ENCODE measurements at places on chromosomes 16 and 17.
A peak's percentile ranks its signal among the peaks of the same experiment; 100 is the strongest.

GRCh38 chr16:67528222-67528869 is at the start of gene RIPOR1:
TSS of gene RIPOR1 (plus strand) at chr16:67528829. CDS start at chr16:67538447, 9,618 bp downstream.
- peaks cover 20% of the 10 kb centered on the region for H3K27me3 ChIP-seq
- peak; percentile 34 for DNase-seq
- H3K27ac ChIP-seq: no peak within 1 kb of the TSS
- H3K36me3 ChIP-seq: no peaks in the 10 kb centered on the region
- H3K4me1 ChIP-seq: peaks cover 14% of the 10 kb centered on the region
- peak within 1 kb of the TSS; percentile 68 for H3K4me3 ChIP-seq

DNA sequence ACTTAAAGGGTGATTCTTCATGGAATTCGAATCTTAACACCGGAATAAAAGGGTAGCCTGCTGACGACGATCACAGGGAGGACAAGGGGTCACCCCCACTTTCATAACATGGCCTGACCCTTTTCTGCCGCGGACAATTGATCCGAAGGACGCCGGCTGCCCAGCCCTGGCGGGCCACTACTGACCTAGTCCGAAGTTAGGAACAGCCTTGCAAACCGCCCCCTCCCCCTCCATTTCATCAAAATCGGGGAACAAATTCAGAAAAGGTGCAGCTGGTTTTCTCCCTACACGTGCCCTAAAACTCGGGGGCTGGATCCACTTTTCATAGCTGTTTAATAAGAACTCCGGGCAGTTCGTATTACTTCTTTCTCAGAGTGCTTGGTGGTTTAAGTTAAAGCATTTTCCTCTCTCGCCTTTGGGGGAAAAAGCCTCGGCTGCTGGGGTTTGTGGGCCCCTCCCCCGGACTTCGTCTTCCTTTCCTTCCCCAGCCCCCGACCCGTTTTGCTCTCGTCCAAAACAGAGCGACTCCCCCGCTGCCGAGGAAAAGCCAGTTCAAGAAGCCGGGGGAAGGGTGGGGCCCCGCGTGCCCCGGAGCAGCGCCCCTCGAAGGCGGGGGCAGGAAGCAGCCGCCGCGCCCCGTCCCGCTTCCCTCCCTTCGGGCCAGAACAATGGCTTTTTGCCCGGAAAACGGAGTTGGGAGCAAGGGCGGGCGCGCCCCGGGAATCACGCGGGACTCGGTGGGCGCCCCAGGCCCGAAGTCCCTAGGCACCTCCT is 641 bp upstream of the CBX2 start:
- peak; percentile 41 for DNase-seq
- no peaks in the 10 kb centered on the region for H3K36me3 ChIP-seq
- H3K27me3 ChIP-seq: peaks cover 64% of the 10 kb centered on the region
- no peak overlapping the region for H3K27ac ChIP-seq

- no peaks in the 10 kb centered on the region for H3K27me3 ChIP-seq
- peaks cover 13% of the 10 kb centered on the region for H3K4me1 ChIP-seq
- H3K36me3 ChIP-seq: no peaks in the 10 kb centered on the region
- H3K27ac ChIP-seq: no peak overlapping the region
- H3K4me3 ChIP-seq: no peak overlapping the region
Measured at GRCh38 chr16:70691223-70692129, 5.6 kb upstream of the MTSS2 start.

- H3K4me1 ChIP-seq: peaks cover 41% of the 10 kb centered on the region
- peak overlapping the region; percentile 100 for H3K4me3 ChIP-seq
- peaks cover 42% of the 10 kb centered on the region for H3K36me3 ChIP-seq
- H3K27me3 ChIP-seq: no peaks in the 10 kb centered on the region
Measured at GRCh38 chr17:29292071-29292991, 1.6 kb downstream of the NUFIP2 start.

DNA sequence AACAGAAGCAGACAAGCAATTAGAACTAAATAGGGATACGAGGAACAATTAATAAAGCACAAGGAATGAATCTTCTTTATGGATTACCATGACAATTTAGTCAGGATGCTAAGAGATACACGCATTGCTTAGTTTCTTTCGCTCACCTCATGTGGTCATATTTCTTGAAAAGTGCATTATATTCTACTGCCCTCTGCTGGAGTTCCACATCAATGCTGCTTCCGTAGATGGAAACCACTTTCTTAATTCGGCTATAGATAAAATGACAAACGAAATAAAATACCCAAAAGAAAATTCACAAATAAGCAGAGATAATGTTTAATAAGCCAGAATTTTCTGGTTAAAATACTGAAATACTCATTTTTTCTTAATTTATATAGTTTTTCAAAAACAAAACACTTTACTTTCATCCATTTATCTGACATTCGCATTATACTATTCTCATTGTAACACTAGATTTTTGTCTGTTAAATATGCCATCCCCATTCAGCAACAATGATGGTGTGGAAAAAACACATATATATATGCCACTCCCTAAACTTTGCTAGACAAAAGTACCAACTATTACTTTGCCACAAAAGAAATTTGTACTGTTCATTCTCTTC is 22.0 kb upstream of the PHLPP2 start:
- H3K27ac ChIP-seq: no peak overlapping the region
- H3K4me3 ChIP-seq: no peak overlapping the region
- peaks cover 30% of the 10 kb centered on the region for H3K36me3 ChIP-seq
- no peaks in the 10 kb centered on the region for H3K27me3 ChIP-seq
- peak; percentile 49 for DNase-seq

DNA sequence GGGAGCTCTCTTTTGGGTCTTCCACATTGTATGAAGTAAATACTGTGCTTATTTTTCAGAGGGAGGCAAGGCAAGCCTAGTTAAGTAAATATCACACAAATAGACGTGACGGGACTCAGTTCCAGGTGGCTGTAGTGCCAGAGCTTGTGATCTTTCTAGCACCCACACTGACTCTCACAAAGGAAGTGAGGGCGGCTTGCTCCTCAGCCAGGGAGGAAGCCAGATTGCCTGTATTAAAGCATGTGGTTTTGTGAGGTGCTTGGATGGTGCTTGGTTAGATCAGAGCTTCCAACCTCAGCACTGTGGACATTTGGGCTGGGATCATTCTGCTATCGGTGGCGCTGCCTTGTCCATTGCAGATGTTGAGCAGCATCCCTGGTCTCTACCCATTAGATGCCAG is 80.1 kb downstream of the VAT1L start:
- peaks cover 7% of the 10 kb centered on the region for H3K27me3 ChIP-seq
- H3K4me1 ChIP-seq: peaks cover 14% of the 10 kb centered on the region
- no peaks in the 10 kb centered on the region for H3K36me3 ChIP-seq
- H3K27ac ChIP-seq: no peak overlapping the region
- DNase-seq: peak; percentile 26

DNA sequence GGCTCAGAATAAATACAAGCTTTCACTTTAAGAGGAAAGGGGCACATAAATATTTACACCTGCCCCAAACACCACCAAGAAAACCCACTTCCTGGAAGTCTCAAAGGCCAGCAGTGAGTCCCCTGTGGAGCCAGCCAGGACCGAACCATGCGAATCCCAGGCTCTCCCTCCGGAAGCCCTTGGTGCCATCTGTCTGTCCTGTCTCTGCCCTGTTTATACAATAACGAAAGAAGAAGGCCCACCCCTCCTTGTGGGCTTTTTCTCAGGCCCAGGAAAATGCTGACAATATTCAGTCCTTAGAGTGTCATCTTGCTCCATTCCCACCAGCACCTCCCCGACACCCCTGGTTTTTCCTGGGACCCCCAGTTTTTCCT is 3.6 kb upstream of the SLC6A4 start:
- H3K4me1 ChIP-seq: peaks cover 22% of the 10 kb centered on the region
- H3K27ac ChIP-seq: no peak overlapping the region
- H3K36me3 ChIP-seq: no peaks in the 10 kb centered on the region
- no peak for DNase-seq
- H3K4me3 ChIP-seq: no peak overlapping the region
- peaks cover 48% of the 10 kb centered on the region for H3K27me3 ChIP-seq

DNA sequence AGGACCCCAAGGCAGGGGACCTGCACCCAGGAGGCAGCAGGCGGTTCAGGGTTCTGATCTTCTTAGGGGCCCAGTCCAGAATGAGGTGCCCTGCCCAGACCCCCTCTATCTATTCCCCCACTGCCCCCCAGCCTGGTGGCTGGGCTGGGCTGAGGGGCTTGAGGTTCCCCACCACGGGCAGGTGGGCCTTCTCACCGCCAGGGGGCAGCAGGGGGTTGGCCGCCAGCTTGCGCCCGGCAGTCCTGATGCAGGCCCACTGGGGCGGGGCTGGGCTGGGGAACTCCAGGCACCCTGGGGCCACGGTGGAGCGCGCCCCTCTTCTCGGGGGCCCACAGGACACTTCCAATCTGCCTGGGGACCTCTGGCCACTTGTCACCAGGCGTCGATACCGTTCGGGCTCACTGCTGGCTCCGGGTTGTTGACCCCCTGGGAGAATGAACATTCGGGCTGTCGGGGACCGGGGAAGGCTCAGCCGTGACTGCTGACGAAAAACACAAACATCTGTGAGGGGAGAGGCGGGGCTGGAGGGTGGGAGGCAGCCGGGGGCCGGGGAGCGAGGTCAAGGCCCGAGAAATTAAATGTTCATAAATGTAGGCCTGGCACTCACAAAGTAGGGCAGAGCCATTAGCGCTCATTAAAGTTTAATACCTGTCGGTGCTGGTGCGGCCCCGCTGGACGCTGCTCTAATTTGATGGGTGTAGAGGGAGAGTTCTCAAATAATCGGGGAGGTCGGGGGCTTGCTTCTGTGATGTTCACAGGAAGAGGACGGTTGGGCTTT is 219.3 kb upstream of the GSE1 start:
- H3K27ac ChIP-seq: no peak overlapping the region
- no peaks in the 10 kb centered on the region for H3K27me3 ChIP-seq
- no peak overlapping the region for H3K4me3 ChIP-seq
- H3K4me1 ChIP-seq: no peaks in the 10 kb centered on the region
